Stimulated activated CD8-positive, alpha-beta memory T cell treated with anti-CD3 and anti-CD28 coated beads, Interleukin-4, amount 100 ng/mL, for 4 hours (primary cell): ENCODE measurements at places on chromosomes 5 and 9.

DNA sequence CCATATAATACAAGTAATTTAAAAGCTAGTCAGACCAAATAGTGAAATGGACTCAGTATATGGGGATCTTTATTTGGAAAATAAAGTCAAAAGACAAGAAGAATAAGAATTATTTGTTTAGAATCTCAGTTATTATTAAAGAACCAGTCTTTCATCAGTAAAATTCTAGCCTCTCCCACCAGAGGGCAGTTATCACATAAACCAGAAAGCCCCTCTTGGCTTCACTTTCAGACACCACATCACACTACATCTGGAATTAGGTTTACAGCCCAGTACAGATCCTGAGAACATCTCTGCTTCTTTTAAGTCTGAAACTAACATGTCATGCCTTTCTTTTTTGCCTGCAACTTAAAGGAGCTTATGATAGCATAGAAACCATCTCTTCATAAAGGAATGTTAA lies 12.2 kb upstream of the HSPB3 start:
- DNase-seq = no peak

DNA sequence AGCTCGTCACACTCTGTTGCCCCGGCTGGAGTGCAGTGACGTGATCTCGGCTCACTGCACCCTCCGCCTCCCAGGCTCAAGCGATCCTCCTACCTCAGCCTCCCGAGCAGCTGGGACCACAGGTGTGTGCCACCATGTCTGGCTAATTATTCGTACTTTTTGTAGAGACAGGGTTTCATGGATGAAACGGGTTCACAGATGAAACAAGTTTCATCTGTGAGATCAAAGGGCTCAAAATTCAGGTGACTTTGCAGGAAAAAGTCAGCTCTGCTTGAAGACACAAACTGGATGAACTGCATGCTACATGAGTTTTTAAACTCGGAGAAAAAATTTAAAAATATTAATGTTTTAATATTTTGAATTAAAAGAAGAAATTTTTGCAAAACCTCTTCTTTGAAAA lies 24.5 kb downstream of the ABHD17B start:
- no peak for DNase-seq

DNA sequence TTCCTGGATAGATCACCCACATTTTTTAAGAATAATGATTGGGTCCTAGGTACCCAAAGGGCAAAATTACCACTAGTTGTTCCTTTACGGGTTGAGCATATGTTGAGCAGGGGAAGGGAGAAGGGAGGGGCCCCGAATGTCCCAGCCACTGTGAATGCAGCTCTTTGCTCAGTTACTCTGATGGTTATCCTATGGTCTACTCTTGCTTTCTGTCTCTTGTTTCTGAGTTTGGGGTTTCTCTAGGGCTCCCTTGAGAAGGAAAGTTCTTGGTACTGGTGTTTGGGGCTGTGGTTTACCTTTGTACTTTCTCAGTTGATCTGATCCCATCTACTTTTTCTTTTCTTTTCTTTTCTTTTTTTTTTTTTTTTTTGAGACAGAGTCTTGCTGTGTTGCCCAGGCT lies 55.6 kb downstream of the ALG2 start:
- DNase-seq = no peak

GRCh38 chr5:150356575-150357294 lies 762 bp upstream of the TCOF1 start:
- no peak for DNase-seq

- DNase-seq = peak; percentile 9
Measured at GRCh38 chr9:128818839-128819715, 777 bp downstream of the ENDOG start.

DNA sequence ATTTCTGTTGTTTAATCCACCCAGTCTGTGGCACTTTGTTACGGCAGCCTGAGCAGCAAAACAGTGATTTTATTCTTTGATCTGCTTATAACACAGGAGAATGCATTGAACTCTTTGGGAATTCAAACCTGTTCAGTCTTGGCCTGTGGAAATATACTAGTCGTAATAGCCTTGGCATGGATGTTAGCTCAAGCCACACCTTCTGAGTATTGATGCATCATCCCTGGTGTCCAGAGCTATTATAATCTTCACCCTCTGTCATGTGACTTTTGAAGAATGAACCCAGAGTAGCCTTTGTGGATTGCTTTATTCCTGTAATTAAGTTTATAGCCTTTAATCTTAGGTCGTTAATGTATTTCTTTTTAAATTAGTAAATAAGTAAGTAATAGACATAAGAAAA lies 50.8 kb upstream of the TEX48 start:
- DNase-seq = no peak

GRCh38 chr9:4962085-4962484 lies 23.0 kb upstream of the JAK2 start:
- DNase-seq = no peak

DNA sequence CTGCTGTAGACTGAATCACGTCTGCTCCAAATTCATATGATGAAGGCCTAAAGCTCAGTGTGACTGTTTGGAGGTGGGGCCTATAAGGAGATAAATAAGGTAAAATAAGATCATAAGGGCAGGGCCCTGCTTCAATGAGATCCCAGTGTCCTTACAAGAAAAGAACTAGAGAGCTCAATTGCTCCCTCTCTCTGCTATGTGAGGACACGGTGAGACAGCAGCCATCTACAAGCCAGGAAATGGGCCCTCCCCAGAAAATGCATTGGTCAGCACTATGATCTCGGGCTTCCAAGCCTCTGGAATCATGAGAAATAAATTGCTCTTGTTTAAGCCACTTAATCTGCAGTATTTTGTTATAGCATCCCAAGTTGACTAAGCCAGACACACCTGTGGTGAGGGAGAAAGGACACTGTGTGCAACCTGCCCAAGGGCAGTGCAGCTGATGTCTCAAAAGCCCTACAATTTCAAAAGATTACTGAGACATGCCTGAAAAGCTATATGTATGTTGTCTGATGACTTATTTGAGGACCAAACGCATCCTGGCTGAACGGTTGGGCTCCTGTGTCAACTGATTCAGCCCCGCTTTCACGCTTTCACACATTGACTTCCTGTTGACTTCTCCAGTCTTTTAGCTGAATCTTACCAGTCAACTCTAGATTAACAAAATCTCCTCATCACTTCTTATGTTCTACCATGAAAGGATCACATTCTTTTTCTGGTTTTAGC lies 13.2 kb downstream of the GZMK start:
- peak; percentile 19 for DNase-seq

GRCh38 chr9:83334320-83334719 lies 203.9 kb downstream of the FRMD3 start:
- DNase-seq = peak; percentile 24

GRCh38 chr9:29439961-29440360 lies 1866.7 kb upstream of the C9orf72 start:
- no peak for DNase-seq

DNA sequence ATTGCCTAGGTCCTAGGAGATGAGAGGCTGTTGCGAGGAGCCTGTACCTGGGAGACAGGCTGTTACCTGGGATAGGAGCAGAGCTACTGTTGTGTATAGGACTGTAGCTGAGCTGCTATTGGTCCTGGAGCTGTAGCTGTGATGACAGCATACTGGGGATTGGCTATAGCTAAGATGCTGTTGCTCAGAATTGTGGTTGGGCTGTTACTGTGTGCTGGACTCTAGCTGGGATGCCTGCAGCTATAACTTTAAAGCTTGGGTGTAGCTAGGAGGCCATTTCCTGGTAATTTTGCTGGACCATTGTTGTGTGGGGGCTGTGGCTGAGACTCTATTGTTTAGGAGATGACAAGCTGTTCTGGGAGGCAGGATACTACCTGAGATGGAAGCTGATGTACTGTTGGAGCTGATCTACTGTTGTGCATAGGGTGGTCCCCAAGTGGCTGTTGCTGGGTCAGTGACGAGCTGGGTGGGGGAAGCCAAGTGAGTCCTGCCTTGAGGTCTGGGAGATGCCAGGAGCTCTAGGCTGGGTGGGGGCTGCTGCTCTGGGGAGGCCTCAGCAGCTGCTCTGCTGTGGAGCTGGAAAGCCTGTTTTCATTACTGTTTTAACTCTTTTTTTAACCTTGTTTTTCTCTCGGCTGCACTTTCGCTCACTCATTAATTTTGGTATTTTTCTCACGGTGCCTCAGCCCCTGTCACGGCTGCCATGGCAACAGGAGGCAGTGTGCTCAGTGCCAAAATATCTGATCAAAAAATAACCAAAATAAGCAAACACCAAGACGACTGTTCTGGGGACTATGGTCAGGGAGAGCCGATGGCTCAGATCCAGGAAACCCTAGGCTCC lies 3.0 kb upstream of the PCDH1 start:
- no peak for DNase-seq

- DNase-seq = no peak
Measured at GRCh38 chr9:75088646-75089372, 495 bp downstream of the OSTF1 start.

- DNase-seq = no peak
Measured at GRCh38 chr5:112660359-112660758, 77.3 kb upstream of the APC start.

DNA sequence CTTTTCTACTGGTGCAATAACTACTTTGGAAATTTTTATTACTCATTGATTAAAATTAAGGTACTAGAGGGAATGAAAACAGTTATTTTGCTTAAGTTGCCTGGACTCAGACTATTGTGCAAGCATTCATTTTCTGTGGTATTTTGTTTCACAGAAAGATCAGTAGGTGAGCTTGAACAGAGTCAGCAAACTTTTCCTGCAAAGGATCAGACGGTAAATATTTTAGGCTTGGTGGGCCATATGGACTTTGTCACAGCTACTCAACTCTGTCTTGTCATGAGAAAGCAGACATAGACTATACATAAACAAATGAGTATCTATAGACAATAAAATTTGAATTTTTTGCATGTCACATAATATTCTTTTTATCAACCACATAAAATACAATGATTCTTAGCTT lies 1036.4 kb downstream of the NR2F1-AS1 start:
- no peak for DNase-seq

GRCh38 chr5:9363026-9363425 lies 182.8 kb downstream of the SEMA5A start:
- DNase-seq = no peak

DNA sequence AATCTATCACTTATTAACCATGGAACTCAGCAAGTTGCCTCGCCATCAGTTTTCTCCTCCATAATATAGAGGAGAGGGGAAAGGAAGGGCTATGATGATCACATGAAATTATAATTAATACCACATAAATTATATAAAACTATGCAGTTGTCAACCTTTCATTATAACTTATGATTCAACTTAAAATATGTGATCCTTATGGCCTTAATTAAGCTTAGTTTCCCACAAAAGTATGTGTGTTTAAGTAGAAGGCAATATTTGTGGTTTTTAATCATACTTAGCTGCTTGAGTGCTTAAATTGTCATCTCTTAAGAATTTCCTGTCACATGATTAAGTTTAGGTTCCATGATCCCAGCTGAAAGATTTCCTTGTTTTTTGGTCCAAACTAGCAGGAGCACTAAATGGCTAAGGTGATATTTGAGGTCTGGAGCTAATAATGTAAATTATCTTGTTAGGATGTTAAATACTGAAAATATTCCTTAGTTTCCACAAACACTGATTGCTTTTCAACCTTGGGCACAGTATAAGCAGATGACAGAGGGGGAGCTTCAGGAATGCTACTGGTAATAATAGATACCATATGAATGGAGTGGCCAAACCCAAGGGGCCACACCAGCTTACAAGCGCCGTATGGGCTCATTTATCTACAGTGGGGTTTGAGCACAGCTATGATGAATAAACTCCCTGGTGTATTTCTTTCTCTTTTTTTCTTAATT lies 26.4 kb upstream of the F2R start:
- no peak for DNase-seq

DNA sequence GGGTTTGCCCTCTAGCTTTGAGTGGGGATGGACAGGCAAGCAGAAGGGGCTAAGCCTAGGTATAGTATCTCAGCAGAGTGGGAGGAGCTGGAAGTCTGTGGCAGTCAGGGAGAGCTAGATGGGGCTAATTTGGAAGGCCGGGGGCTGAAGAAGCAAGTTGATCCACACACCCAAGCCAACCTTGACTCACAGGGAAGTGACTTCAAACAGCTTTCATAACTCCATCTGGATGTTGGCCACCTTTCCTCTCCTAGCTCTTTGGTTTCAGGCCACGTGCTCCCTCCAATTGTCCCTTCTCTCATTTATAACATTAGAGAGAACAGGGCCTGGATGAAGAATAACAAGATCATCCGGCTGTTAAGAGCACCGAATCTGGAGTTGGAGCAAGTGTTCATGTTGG lies 36.8 kb downstream of the EGR1 start:
- DNase-seq = no peak

GRCh38 chr9:89352451-89352850 lies 34.2 kb downstream of the SECISBP2 start:
- DNase-seq = no peak

- no peak for DNase-seq
Measured at GRCh38 chr9:87601176-87601575, 103.5 kb downstream of the DAPK1 start.

DNA sequence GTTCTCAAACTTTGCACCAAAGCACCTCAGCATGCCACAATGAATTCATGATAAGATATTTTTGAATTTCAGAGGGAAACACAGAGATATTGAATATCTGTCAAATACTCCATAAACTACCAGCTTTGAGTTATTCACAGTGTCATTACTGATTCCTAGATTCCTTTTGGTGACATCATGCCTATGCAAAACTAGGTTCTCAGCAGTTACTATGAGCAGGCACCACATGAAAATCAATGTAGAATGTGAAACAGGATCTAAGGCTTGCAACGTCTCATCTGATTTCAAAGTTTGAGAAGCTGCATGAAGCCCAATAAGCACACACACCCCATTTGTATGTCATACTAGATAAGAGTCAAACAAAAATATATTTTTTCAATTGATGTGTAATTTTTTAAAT lies 426.5 kb downstream of the NR2F1-AS1 start:
- no peak for DNase-seq

DNA sequence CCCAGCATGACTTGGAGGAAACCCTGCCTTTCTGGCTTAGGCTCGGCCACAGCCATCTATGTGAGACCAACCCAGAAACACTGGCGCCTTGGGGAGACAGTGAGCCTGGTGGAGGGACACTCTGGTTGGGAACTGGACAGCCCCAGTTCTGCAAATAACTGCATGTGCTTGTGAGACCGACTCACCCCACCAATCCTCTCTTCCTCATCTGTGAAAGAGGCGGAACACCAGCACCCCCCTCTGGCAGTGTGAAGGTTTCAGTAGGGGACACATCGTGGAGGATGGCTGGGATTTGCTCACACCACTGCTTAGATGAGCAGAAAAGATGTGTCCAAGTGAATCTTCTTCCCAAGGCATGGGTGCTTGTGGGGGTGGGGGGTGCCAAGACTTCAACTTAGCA lies 43.4 kb upstream of the N4BP3 start:
- no peak for DNase-seq

DNA sequence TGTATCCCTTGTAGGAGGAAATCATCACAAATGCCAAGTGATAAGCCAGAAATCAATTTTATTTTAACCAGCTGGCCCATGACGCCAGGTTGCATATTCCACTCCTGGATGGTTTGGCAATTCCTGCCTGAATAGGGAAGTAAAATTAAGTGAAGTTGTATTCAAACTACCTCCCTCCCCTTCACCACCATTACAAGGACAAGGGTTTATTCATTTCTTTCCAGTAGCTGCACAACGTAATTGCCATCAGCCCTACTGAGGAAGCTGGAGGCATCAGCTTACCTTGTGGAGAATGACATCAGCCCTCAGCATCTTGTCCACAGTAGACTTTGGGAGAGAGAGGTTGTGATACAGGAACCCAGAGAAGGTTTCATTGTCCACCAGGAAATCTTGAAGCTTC lies 66.6 kb downstream of the ABCA1 start:
- no peak for DNase-seq
